ENCODE measurements at places on chromosomes 3 and 15.

DNA sequence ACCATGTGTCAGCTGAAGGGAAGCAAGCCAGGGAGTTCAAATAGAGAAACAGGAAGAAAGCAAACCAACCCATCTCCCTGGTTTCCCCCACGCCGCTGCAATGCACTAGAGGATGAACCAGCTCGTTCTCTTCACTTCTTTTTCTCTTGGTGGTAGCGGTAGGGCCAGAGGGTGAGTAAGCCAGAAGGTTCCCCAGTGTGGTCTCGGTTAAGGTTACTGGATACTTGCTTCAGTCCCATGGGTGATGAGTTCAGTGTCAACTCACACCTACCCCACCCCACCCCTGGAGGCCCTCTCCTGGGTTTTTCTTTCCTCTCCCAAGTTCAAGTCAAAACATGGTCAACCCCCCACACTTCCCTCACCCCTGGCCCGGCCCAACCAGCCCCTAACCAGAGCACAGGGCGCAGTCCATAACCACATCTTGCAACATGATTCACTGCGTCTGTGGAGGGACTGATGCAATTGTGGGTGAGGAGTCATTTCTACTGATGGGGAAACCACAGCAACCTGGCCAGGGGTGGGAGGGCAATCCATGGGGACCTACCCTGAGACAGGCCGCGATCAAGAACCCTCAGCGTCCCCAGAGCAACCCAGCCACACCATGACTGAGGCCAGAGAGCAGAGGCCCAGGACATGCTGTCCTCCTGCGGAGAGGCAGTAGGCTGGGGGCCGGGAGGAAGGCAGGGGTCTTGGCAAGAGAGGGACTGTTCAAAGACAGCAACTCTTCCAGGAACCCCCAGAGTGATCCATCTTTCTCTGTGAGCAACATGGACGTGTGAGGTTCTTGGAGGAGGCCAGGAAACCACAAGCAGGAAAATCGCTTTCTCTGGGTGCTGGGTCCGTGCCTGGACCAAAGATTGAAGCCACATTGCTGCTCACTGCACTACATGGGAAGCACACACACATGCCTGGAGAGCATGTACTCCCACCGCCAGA, 276.6 kb downstream of the UACA start:
- peak; percentile 87 for DNase-seq

GRCh38 chr15:57743424-57743823, 36.9 kb downstream of the POLR2M start:
- no peak for DNase-seq

GRCh38 chr15:31178705-31179104, 77.2 kb upstream of the TRPM1 start:
- DNase-seq: no peak

- peak; percentile 42 for DNase-seq
Measured at GRCh38 chr15:44698641-44699040, 12.5 kb downstream of the PATL2 start.

- no peak for DNase-seq
Measured at GRCh38 chr3:4771243-4771642, 208.0 kb upstream of the BHLHE40 start.

- no peak for DNase-seq
Measured at GRCh38 chr15:70128414-70129140, 30.9 kb upstream of the TLE3 start.
